ENCODE measurements at places on chromosomes 3 and 15.

GRCh38 chr3:82807781-82808180 lies 1046.3 kb upstream of the GBE1 start:
- ATAC-seq: no peak

- ATAC-seq: no peak
Observed at GRCh38 chr15:100111125-100112060, 230.4 kb downstream of the ADAMTS17 start.

GRCh38 chr15:54789376-54789775 lies 407.4 kb downstream of the RSL24D1 start:
- no peak for ATAC-seq

- no peak for ATAC-seq
Observed at GRCh38 chr15:54298396-54298795, 320.2 kb downstream of the UNC13C start.

- no peak for ATAC-seq
Observed at GRCh38 chr3:102670986-102671385, 236.2 kb downstream of the ZPLD1 start.

DNA sequence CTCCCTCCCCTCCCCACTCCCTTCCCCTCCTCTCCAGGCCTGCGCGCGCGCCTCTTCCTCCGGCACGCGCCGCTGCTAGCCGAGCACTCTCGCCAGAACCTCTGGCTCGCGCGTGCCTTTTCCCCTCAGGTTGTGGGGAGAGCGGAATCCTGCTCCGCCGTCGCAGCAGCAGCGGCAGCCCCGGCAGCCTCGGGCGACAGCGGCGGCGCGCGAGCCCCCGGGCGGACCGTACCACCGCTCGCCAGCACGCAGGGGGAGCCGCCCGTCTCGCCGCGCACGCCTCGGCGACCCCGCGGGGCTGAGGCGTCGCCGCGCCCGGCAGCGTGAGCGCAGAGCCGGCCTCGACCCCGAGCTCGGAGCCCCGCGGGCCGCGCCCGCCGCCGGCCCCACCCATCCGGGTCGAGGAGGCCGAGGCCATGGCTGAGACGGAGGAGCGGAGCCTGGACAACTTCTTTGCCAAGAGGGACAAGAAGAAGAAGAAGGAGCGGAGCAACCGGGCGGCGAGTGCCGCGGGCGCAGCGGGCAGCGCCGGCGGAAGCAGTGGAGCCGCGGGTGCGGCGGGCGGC lies at the start of gene CDV3:
Gene CDV3 (plus strand): TSS at position 58 of the 566 bp plus-strand sequence. CDS start 359 bp downstream, at position 417.
- ATAC-seq: no peak

- no peak for ATAC-seq
Observed at GRCh38 chr3:181687190-181687589, 24.5 kb upstream of the SOX2 start.

DNA sequence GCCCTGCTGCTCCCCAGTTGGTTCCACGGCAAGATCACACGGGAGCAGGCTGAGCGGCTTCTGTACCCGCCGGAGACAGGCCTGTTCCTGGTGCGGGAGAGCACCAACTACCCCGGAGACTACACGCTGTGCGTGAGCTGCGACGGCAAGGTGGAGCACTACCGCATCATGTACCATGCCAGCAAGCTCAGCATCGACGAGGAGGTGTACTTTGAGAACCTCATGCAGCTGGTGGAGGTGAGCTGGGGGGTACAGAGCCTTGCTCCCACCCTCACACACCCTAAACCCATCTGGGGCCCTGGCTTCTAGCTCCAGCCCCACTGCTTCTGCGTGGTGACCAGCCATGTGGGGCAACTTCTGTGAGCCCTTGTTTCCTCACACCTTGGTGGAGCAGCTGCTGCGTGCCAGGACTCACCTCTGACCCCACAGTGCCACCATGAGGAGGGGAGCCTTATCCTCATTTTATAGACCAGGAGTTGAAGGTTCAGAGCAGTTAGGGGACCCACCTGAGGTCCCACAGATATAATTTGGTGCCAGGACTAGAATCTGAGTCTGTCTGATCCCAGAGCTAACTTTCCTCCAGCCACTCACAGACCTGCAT lies 13.3 kb upstream of the LMAN1L start:
- no peak for ATAC-seq

DNA sequence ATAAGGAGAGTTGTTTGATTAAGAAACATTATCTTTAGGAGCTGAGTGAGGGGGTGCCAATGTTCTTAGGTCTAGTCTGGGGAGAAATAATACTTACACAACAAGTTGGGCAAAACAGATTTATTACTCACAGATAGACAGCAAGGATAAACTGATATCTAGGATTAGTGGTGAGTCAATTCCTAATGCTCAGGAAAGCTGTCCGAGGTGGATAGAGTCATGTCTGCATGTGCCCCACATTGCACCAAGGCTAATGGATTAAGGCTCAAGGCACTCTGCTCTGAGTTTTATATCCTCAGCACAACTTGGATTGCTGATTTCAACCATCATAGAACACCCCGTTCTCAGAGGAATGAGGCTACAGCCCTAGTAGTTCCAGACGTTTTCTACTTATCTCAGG lies 1042.3 kb downstream of the OTOL1 start:
- ATAC-seq: no peak

DNA sequence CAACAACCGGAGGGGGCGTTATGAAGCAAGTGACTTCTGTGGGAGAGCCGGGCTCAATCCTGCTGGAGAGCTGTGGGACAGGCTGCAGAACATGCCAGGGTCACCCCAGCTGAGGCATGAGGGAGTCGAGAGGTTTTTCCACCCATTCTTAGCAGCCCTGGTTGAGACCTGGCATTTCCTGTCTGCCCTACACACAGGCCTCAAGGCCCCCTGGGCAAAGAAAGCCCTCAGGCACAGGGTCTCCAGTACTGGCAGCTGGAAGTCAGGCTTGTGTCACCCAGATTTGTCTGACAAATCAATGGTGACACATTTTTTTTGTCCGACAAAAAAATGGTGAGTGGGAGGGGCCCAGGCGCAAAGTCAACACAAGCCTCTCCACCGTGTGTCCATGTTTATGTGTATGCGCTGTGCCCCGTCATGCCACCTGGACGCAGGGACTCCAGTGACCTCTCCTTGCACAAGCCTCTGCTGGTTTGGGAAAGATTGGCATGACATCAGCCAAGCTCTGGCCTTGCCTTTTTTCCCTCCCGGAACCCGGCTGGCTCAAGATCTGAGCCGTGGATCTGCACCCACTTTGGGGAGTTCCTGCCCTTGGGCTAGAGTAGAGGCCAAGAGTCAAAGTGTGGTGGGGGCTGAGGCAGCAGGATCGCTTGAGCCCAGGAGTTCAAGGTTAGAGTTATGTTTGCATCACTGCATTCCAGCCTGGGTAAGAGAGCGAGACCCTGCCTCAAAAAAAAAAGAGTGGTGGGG lies 20.8 kb upstream of the ALAS1 start:
- no peak for ATAC-seq

DNA sequence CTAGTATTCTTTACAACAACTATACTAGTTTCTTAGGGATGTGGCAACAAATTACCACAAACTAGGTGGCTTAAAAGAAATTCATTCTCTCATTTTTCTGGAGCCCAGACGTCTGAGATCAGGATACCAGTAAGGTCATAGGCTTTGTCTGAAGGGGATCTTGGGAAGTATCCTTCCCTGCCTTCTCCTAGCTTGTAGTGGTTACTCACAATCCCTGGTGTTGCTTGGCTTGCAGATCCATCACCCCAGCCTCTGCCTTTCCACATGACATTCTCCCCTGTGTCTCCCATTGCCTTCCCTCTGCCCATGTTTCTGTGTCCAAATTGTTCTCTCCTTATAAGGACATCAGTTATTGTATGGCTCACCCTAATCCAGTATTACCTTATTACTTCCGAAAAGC lies 24.3 kb upstream of the CLDN1 start:
- no peak for ATAC-seq

GRCh38 chr15:89863918-89864317 lies 29.9 kb downstream of the AP3S2 start:
- ATAC-seq: no peak

DNA sequence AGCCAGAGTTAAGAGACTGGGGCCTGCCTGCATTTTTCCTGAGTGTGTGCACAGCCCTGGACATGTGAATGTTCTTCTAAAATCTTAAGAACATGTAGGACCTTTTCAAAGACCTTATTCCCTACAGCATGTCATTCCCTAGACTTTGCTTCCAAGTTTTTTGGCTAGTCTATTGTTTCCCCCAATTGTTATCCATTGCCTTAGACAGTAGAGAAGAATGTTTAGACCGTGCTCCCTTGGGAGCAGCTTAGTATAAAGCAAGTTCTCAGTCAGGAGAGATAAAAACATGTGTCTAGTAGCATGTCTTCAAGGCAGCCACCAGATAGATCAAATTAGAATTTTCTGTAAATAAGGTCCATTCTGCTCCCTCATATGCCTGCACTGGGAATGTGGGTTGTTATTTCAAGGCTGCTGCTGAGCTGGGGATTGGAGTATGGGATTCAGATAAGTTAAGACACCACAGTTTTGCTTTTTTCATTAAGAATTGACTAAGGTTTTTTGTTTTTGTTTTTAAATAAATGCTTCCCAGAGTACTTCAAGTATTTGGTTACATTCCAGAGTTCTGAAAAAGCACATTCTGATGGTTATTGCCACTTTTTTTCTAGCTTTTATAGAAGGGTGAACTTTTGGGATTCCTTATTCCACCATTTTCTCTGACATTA lies 246.7 kb downstream of the RORA start:
- no peak for ATAC-seq

- peak; percentile 75 for ATAC-seq
Observed at GRCh38 chr3:152159328-152159727, 109.4 kb upstream of the MBNL1 start.

DNA sequence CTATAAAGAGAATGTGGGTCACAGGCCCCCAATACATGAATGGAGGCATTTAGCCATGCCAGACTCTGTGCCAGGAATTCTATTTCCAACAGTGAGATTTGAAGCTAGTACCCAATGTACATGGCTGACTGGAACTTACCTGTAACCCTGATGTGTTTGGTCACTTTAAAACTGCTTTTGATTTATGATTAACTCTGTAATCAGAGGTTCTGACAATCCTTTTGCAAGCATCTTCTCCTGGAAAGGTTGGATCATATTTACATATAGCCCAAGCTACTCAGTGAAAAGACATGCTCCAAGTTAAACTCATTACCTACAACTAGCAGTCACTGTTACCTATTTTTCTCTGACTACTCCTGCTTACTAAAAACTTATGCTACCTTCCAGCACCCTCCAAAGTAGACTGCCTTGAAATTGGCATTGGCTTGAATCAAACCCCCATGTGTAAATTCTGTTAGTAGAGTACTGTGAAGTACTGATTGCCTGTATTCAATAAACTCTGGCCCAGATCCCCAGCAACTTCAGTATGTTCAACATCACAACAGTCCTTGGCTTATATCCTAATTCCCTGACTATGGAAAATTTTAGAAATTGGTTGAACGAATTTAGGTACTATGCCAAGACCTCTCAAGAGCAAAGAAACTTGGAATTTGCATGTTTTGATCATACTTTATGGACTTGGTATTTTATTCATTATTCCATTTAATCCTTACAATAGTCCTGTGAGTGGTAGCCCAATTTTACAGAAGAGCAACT lies 665.6 kb upstream of the NECTIN3 start:
- no peak for ATAC-seq

DNA sequence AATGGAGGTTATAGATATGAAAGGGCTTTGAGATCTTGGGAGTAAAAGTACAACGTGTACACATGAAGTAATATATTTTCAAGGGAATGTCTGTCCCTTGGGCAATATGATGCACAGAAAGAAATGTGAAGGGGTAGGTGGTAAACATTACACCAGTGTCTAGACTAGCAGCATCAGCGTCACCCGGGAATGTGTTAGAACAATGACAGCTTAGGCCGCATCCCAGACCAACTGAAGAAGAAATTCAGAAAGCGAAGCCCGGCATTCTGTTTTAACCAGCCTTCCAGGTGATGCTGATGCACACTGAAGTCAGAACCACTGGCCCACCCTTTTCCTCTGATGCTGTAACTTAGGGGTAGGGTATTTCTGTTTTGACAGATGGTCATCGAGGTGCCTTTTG lies 6.3 kb downstream of the INAFM2 start:
- no peak for ATAC-seq

DNA sequence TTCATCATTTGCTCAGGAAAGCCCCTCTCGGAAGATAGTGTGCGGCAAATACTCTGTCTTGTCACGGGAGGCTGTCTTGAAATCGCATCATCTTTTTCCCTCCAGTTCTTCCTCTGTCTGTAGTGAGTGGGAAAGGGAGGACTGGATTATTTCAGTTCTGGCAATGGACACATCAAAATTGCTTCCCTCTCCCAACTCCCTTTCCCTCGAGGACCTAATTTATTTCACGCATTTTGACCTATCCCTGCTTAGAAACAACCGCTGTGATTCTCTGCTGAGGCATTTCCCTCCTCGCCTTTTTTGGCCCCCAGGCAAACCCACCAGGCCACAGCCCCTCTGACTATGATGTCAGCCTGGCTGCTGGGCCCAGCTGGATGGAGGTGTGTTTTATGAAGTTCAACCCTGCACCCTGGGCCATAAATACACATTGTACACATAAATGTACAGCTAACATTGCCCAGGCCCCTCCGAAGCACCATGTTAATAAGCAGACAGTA lies 138.7 kb upstream of the LRTM1 start:
- no peak for ATAC-seq

DNA sequence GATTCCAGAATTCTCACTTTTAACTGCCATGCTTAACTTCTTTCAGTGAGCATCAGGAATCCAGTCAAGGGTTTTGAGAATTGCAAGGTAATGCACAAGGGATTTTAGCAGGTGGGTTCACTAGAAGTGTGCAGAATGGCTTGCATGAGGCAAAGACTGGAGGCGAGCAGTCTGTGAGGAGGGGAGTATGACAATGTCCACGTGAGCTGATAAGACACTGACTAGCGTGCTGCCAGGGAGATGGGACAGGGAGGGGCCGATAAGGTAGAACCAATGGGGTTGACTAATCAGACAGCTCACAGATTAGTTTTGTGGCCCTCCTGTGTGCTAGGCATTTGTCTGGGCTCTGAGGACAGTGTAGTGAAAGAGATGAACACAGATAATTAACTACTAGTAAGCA lies 102.0 kb upstream of the DAZL start:
- ATAC-seq: no peak

DNA sequence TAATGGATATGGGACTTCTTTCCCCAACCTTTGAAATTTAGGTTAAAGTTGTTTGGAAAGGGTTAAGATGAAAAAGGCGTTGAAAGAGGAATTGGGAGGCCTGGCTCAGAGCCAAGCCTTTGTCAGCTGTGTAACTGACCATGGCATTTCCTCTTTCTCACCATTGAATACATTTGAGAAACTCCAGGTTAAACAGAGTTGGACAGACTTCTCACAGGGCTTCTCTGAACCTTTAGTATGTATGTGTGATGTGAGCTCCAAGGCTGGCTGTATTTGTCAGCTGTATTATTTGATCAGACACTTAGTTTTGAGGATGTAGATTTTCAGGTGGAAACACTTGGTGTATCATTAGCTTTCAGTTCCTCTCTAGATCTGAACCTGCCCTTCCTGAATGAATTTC lies 136.4 kb upstream of the GOLGA6L4 start:
- ATAC-seq: peak; percentile 82
